Erythroblast (primary cell): ENCODE measurements at places on chromosomes 2 and 18.
A peak's percentile ranks its signal among the peaks of the same experiment; 100 is the strongest.

DNA sequence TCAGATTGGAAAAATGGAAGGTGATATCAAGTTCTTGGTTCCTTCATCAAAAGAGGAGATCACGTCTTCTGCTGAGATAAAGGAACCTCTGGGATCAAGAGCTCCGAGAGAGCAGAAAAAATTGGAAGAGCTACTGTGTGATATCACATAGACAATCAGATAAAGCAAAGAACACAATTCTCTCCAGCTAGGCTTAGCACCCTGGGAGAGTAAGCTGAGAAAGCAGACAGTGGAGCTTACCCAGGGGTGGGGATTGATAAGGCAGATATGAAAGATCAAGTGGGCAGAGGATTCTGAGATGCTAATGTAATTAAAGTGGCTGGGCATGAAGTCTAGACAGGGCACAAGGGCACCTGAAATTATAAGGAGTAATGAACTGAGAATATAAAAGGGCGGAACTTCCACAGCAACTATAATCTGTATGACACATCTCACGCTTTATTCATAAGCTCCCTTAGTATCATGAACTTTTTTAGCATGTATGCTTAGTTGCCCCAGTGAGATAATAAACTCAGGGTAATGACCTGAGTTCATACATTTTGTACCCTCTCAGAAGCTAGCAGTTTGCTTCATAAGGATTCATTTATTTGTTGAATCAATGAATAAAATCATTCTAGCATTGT, 65.8 kb downstream of the FAM161A start:
- DNase-seq = no peak

DNA sequence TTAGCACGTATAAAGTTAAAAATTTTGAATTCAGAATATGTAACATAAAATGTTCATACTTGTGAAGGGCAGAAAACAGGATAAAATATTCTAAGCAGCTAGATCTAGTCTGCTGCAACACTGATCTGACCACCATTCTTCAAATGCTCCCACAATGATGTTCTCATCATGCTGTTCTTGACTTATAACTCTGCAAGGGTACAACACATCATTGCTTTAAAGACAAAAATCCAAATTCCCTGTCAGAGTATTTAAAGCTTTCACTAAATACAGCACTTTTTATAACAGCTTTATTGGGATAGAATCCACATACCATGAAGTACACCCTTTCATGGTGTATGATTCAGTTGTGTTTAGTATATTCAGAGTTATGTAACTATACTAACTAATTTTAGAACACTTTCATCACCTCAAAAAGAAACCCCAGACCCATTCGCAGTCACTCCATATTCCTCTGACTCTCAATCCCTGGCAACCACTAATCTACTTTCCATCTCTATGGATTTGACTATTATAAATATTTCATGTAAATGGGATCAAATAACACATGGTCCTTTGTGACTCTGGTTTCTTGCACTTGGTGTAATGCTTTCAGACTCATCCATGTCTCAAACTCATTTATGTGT, 56.4 kb downstream of the MAP4K3 start:
- no peak for DNase-seq

- DNase-seq = no peak
Measured at GRCh38 chr2:204743393-204743960, 198.2 kb downstream of the PARD3B start.

GRCh38 chr2:10495988-10496313, 47.8 kb upstream of the ODC1 start:
- DNase-seq = no peak

DNA sequence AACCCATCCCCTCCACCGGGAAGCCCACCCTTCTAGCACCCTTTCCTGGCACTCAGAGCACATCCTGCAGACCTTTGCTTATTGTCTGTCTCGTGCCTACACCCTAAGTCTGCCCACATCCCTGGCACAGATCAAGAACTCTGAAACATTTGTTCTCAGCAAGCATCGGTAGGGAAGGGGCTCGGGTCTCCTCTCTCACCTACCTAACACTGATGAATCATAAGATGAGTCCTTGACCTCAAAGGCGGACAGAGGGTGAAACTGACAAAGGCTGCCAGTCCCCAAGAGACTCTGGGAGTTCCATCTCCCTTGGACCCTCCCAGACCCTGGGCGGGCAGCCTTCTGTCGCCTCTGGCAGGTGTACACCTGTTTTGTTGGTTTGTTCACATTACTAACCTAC, 9.3 kb downstream of the MAL start:
- DNase-seq = no peak

GRCh38 chr2:179814050-179814449, 47.4 kb downstream of the ZNF385B start:
- no peak for DNase-seq

DNA sequence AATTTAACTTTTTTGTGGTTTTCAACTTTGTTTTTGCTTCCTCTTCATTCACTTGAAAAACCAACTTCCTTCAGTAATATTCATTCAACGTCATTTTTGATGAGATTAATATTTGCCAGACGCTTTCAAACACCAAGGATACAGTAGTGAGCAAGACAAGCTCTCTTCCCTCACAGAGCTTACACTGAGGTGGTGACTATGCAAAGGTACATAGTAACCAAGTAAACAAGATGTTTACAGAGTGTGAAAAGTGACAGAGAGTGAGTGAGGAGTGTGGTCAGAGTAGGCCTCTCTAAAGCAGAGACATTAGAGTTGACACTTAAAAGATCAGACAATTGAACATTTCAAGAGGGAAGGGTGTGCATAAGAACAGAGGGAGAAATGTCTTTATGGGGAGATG, 155.5 kb downstream of the TMEM247 start:
- DNase-seq = no peak

- no peak for DNase-seq
Measured at GRCh38 chr2:96906729-96907114, 36.8 kb upstream of the SEMA4C start.

DNA sequence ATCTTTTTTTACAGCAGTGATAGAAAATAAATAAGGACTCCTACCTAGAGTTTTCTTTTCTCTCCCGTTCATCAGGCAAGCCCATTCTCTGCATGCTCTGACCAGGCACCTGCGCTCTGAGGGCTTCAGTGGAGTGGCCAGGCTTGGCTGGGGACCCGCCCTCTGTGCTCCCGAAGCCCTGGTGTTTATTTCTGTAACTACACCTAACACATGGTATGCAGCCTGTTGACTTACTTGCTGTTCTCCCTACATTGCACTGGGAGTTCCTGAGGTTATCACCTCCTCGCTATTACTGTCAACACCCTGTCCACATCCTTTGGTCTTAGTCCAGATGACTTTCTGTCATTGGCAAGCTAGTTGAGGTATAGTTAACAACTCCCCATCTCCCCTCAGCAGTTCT, 317.7 kb downstream of the LPIN1 start:
- no peak for DNase-seq

- no peak for DNase-seq
Measured at GRCh38 chr18:2326999-2327398, 244.3 kb downstream of the METTL4 start.

DNA sequence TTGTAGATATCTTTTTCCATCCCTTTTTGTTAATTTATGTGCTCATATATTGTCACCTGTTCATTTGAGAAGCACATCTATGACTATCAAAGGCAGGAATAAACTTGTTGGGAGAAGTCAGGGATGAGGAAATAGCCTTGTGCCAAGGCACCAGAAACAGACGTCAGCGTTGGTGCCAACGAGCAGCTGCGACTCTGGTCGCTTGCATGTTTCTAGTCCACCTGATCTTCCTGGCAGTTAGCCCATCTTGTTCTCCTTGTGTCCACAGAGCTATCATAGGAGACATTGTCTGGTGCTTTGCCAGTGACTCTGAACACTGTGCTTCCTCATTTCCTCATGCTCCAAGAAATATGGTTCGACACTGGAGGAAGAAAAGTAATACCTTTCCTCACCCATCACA, 374.4 kb downstream of the PTPRM start:
- no peak for DNase-seq

DNA sequence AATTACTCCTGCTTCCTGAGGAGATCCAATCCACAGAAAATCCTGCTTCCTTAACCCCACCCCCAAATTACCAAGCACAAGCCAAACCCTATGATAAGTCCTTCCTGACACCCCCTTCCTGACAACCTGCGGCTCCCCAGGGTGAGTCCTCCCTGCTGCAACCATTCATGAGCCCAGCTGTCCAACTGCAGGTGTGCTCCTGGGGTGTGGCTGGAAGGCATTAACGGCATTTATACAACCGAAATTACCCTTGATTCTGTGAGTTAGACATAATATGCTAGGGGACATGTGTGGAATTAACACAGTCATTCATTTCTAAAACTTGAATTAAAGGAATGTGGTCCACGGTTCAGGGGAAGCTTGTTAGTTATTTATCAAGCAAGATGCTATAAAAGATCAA, 119.0 kb upstream of the ALKAL2 start:
- DNase-seq = no peak

DNA sequence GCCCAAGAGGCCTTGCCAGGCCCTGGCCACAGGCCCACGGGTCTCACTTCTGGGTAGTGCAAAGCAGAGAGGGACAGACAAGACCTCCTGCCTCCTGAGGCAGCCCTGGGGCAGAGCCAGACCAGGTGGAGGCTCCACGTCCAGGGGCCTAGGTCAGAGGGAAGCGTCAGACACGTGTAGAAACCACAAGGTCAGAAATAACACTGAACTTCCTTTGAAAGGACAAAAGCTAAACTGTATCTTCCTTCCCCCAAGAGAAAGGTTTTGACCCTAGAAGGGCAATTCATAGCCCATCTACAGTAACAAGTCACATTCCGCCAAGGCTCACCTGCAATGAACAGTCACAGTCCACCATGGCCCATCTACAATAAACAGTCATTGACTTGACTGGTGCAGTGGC, 17.9 kb downstream of the SDC1 start:
- no peak for DNase-seq

DNA sequence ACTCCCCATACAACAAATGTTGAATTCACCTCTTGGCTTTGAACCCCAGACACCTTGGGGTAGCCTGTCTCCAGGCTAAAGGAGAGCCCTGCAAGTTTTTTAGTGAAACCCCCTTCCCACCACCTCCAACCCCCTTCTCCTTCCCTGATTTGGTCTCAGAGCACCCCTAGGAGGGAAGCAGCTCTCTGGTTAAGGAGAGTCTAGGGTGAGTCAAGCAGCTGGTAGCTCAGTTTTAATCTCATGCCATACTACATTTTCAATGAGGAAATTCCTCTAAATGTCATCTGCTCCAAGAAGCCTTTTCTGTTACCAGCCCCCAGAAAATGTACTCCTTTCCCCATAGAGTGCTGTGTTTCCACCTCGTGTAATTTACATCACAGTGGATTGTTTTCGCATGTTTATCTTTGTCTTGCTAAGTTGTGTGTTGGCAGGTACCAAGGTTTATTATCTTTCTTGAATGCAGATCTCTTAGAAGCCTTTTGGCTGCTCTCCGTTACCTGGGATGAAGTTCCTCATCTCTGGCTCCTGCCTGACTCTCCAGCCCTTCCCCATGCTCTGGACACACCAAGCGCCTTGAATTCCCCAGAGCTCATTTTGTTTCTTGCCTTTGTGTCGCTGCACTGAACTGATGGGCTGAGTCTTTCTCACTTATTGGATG, 82.2 kb downstream of the ASAP2 start:
- DNase-seq = no peak

- DNase-seq = no peak
Measured at GRCh38 chr18:48404716-48405507, 4.3 kb downstream of the ZBTB7C start.

- DNase-seq = peak; percentile 40
Measured at GRCh38 chr18:74146756-74147155, 878 bp downstream of the FBXO15 start.

DNA sequence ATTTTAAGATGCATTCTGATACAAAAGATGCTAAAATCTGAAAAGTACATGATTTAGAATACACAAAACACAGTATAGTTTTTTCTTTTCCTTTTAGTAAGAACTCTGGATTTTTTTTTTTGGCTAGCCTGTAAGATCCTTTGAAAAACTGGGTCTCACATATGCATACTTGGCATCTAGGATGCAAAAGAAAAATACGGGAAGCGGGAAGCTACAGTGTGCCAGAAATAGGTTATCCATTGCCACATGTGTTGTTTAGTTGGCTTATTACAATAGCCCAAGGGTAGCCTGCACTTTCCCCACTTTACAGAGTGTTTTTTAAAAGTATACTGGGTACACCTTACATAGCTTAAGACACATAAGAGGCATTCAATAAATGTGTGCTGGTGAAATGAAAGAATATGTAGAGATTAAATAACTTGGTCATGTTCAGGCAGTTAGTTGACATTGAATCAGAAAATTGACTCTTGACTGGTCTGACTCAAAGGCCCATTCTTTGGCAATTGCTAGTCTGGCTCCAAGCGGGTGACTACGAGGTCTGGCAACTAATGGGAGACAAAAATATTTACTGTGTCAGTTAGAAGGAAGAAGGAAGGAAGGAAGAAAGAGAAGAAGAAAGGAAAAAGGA, 286.8 kb upstream of the TRIB2 start:
- DNase-seq = no peak

GRCh38 chr2:232456296-232457120, 555 bp downstream of the ALPI start:
- no peak for DNase-seq

DNA sequence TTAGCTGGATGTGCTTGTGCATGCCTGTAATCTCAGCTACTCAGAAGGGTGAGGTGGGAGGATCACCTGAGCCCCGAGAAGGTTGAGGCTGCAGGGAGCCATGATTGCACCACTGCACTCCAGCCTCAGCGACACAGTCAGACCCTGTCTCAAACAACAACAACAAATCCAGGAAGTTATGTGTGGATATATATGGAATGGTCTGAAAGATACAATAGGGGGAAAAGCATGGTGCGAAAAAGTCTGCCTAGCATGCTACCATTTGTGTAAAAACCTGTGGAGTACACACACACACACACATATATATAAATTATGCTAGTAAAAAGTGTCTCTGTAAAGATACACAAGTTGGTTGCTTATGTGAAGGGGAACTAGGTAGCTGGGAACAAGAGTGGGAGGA, 6.9 kb upstream of the HOXD1 start:
- DNase-seq = no peak

DNA sequence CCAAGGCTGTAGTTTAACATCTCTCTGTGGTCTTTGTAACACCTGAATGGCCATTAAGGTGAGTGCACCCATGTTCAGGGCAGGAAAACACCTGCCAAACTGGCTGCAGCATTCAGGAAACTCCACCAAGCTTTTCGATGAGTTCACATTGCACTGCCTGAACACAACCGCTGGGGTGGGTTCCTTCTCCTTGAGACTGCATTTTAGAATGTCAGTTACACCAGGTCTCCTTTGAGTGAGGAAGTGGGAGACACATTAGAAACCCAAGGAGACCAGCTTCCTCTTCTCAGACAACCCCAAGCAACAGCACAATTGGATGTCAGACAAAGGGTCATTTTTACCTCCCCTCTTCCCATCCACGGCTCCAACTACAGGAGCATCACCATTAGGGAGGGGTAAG, 35.2 kb downstream of the CYRIA start:
- peak; percentile 27 for DNase-seq
